Myocyte (in vitro differentiated cells): ENCODE measurements at places on chromosomes 5 and 9.

GRCh38 chr5:10627160-10627701 is 63.4 kb downstream of the ANKRD33B start:
- DNase-seq: no peak

GRCh38 chr5:146675636-146676035 is 159.6 kb upstream of the GPR151 start:
- no peak for DNase-seq

DNA sequence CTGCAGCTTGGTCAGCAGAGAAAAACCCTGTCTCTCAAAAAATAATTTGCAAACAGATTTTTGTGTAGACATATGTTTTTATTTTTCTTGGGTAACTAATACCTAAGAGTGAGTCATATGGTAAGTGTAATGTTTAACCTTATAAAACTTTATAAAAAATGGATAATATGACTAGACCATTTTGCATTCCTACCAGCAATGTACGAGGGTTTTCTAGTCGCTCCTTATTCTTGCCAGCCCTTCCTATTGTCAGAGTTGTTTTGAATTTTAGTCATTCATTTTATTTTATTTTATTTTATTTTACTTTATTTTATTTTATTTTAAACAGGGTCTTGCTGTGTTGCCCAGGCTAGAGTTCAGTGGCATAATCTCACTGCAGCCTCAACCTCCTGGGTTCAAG is 37.8 kb downstream of the RABGAP1 start:
- DNase-seq: no peak

- DNase-seq: no peak
These were observed 2.3 kb upstream of the SMIM33 start for GRCh38 chr5:139468421-139468931.

- no peak for DNase-seq
These were observed 94.3 kb upstream of the MAMDC2 start for GRCh38 chr9:69949396-69949795.

GRCh38 chr5:28903643-28904042 is 1865.3 kb upstream of the CDH9 start:
- DNase-seq: no peak
